Right lobe of liver (tissue), 6 donors: ENCODE measurements at places on chromosomes 1 and 21.

DNA sequence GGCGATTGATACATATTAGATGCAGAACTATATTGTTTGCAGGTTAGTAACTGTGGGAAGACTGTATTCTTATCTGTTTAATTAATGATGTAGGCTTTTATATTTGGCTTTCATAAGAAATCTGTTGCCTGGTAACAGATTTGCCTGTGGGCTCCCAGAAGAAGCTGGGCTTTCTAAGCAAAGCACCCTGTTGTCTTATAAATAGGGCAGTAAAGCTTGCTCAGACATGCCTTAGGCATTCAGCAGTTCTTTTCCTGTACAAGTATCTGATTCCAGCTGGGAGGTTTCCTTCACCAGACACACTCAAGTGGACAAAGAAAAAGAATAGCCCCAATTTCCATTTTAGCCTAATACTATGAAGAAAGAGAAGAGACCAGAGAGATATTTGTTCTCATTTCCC, 524.0 kb downstream of the LRRIQ3 start:
- DNase-seq = no peak

DNA sequence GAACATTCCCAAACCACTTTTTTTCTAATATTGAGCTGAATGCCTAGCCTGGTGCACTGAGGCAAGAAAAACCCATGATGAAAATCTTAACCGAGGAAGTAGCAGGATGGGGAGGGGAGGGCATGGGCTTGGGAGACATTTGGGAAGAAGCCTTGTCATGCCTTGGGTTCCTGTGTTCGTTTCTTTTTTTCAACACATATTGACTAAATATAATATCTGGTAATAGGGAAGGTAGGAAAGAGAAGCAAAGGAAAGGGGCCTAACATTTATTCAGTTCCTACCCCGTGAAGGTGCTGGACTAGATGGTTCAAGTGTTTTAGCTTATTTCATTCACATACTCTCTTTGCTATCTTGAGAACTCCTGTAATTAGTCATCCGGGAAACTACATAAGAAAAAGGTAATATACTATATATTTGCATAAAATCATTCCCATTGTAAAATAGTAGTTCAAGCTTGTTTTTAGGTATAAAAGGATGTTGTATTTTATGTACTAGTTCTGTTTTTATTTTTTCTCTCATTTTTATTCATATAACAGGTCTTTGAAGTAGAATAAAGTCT, 62.1 kb downstream of the ST3GAL3 start:
- no peak for DNase-seq

GRCh38 chr21:34952701-34953100, 96.4 kb downstream of the RUNX1 start:
- DNase-seq = no peak

DNA sequence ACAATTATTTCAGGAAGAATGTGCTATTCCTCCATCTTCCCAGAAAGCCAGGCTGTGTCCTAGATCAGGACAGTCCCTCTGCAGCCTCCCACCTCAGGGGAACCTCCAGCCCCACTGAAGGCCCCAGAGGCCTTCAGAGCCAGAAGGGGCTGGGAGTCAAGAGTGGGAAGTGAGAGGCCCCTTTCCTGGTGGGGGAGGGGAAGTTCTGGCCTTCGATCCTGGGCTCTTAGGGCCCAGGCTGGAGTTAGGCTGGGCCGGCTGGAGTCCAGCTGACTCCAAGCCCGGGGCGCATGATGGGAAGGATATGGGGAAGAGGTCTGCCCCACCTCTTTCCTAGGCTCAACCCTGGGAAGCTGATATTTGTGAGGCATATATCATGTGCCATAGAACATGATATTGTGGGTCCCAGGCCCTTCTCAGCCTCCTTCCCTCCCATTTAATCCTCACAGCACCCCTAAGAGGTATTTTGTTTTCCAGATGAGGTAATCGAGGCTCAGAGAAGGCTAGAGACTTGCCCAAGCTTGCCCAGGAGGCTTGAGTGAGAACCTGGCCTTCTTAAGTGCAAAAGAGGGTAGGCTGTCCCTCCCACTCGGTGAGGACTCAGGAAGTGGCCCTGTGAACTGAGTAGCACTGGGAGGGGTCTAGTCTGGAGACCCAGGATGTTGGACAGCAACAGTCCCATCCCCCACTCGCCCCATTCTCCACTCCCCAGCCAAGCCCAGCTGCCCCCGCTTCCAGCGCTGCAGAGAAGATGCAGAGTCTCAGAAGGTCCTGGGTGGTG, 18.6 kb upstream of the HSPG2 start:
- DNase-seq = no peak

DNA sequence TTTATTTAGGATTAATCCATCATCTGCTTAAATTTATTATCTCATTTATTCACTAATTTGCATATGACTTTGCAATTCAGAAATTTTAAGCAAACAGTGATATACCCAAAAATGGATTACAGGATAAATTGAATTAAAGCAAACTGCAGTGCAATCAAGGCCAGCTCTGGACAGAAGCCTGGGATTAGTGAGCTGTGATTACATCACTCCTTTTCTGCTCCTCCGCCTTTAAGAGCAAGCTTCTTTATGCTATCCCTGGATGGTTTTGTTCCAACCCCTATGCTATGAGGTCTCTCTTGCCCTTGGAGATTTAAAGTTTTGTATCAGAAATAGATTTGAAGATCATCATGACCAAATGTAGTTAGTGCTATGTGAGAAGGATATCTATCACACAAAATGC, 32.6 kb downstream of the GPR52 start:
- no peak for DNase-seq

DNA sequence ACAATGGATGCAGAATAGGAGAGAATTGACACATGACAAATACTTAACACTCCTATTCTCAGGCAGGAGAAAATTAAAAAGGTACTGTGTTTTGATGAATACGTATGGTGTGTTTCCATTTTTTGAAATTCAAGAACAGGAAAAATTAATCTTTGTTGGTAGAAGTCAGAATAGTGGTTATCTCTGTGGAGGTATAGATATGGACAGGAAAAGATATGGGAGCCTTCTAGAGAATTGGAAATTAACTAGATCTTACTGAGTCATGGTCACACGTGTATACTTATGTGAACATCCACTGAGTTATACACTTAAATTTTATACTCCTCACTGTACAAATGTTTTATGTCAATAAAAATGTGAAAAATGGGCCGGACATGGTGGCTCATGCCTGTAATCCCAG, 9.9 kb upstream of the TUT4 start:
- DNase-seq = no peak

- no peak for DNase-seq
Measured at GRCh38 chr1:29835406-29835805, 599.1 kb downstream of the PTPRU start.

- DNase-seq = no peak
Measured at GRCh38 chr1:197222780-197223179, 45.3 kb upstream of the CRB1 start.

DNA sequence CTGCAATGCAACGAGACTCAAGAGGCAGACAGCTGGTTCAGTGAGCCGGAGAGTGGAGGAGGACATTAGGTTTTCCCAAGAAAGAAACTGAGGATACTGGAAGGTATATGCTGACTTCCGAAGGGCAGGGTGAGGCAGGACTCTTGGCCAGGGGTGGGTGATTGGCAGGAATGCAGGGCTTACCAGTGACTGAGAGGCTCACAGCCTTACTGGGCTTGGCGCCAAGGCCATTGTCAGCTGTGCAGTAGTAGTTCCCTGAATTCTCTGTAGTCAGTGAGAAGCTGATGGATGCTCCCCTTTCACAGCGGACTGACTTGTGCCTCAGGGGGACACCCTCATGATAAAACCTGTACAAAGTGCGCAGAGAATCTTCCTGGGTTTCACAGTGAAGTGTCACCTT, 9.6 kb downstream of the FCRL5 start:
- DNase-seq = no peak

DNA sequence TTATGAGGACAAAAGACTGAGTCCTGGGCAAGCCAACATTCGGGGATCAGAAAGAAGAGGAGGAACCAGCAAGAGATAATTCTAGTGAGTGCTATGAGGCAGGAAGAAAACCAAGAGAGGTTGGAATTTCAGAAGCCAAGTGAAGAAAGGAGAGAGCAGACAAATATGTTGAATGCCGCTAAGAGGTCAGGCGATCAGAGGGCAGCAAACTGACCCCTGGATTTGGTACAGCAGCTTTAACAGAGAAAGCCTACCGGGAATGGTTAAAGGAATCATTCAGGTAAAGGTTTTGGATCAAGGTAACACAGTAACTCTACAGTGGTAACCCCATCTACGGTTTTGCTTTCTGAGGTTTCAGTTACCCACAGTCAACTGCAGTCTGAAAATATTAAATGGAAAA, 5.4 kb downstream of the CLCC1 start:
- DNase-seq = no peak

DNA sequence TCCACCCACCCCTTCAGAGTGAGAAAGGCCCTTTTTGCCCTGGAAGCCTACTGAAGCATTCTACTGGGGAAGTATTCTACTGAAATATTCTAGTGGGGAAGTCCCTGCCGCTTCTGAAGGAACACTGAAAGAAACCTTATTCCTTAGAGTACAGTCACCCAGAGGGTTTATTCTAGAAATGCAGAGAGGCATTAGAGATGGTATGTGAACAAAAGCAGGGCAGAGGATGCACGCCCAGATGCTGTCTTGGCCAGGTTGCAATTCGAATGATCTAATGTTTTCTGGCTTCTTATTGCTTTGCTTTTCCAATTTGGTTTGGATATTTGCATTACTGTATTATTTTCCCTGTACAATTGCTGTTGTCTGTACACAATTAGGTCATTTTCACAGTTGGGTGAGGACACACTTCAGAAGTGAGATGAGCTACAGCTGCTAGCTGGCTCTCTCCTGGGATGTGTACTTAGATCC, 37.1 kb downstream of the CCN1 start:
- DNase-seq = no peak

DNA sequence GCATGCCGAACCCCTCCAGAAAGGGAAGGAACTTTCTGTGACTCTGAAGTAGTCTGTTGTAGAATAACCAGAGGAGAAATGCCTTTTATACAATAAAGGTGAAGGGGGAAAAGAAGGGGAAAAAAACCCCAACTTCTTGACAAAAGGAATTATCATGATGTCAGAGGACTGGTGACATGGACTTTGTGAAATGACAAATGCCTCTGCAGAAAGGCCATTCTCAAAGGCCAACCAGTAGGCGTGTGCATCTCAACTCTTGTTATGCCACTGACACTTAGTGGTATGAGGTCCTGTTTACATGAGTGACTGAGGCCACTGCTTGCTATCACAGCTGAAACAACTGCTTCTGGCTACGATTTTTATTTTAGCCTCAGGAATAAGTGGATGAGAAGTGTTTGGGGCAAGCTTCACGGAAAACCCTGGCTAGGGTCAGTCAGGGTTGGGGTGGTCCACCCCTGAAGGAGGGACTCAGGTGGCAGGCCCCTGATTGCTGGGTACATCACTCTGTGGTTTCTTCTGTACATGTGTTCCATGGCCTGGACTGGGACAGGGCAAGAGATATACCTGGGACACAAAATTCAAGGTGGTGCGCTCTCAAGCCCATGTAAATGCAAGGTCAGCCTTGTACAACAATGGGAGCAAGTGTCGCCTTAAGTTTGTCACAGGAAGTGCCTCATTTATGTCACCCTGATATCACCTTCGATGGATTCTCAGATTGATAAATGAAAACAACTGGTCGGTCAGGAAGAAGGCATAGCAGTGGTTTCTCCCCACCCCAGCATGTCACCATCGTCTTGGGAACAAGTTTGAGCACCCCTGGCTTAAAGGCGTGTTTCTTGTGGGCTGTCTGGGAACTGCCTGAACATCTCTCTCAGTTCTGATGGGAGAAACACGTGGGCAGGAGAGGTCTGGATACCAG, 12.4 kb downstream of the RUNX1 start:
- no peak for DNase-seq

- no peak for DNase-seq
Measured at GRCh38 chr21:40853956-40854688, 7.2 kb upstream of the DSCAM start.

- DNase-seq = no peak
Measured at GRCh38 chr1:235511470-235512240, 7.4 kb upstream of the B3GALNT2 start.

GRCh38 chr1:210483821-210484220, 155.1 kb downstream of the HHAT start:
- DNase-seq = no peak

DNA sequence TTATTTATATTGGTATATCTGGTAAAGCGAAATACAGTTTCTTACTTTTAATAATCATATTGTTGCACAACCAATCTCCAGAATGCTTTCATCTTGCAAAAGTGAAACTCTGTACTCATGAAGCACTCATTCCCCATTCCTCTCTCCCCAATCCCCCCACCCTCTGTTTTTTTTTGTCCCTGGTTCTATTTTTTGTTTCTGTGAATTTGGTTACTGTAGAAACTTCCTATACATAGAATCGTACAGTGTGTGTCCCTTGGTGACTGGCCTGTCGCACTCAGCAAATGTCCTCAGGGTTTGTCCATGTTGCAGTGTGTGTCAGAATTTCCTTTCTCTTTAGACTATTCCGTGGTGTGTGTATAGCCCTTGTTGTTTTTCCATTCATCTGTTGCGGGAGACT, 7.9 kb upstream of the NLRP3 start:
- DNase-seq = no peak

DNA sequence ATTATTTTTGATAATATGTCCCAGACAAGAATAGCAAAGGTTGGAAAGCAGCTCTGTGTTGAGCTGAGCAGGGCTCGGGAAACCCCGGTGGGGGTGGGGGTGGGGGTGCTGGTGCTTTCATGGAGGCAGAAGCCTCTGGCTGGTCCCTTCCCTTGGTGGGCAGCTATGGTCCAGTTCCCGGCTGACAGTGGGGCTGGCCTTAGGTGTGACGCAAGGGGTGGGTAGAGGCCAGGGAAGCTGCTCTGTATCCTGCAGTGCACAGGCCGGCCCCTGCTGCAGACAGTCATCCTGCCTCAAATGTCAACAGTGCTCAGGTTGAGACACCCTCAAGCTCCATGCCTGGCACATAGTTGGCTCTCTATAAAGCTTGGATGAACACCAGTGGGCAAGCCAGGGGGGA, 8.9 kb downstream of the ACTL8 start:
- DNase-seq = no peak

DNA sequence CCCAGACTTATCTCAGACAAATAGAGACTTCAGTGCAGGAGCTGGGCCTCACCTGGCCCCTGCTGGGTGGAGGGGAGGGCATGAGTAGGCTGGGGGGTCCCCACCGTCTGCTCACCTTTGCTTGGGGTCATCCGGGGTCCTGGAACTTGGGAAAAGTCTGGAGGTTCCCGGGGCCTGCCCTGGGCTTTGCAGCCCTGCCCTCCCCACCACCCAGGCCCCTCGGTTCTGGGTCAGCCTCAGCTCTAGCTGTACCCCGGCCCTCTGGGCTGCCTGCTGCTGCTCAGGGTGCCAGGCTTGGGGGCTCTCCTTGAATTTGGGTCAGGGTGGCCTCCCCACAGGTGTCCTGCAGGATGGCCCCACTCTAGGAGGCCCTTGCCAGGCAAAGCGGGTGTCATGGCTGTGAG, 2.4 kb upstream of the TMEM52 start:
- no peak for DNase-seq

- no peak for DNase-seq
Measured at GRCh38 chr1:201016943-201017827, 6.3 kb downstream of the KIF21B start.
